ENCODE measurements at places on chromosomes 11 and 22.

- no peak for DNase-seq
Observed at GRCh38 chr11:64134963-64135362, 30.9 kb downstream of the MACROD1 start.

- DNase-seq: no peak
Observed at GRCh38 chr11:92314499-92314898, 89.9 kb downstream of the FAT3 start.

DNA sequence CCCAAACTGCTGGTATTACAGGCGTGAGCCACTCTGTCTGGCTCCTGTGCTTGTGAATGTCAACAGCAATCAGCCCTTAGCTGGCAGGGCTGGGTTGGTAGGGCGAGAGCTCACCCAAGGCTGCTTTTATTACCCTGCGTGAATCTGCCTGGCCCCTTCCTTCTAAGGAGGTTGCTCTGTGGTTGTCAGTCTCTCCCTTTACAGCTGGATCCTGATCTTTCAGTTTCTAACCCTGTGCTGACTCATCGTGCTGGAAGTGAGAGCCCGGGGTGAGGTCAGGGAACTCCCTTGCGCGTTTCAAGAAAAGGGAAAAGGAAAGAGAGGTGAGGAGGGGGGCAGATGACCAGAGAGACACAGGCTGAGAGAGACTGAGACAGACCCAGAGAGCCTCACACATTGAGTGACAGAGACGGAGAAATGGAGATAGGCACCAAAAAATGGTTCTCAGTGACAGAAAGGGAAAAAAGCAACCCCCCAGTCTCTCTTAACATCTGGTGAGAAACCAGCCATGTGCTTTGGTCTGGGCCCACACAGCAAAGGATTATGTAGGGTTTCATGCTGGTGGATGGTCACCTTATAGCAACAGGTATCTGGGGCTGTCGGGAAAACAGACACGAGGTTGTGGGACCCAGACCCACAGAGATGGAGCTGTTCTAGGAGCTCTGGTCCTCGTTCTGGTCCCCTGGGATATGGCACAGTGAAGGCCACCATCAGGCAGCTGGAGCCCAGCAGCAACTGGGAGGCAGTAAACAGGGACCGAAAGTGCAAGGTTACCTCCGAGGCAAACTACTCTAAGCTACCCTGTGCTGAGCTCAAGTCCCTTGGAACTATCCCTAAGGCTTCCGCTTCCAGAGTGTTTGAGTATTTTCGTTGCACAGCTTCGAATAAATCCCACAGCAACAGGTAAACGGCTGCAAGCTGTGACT lies 2.5 kb downstream of the TCN2 start:
- DNase-seq: no peak

DNA sequence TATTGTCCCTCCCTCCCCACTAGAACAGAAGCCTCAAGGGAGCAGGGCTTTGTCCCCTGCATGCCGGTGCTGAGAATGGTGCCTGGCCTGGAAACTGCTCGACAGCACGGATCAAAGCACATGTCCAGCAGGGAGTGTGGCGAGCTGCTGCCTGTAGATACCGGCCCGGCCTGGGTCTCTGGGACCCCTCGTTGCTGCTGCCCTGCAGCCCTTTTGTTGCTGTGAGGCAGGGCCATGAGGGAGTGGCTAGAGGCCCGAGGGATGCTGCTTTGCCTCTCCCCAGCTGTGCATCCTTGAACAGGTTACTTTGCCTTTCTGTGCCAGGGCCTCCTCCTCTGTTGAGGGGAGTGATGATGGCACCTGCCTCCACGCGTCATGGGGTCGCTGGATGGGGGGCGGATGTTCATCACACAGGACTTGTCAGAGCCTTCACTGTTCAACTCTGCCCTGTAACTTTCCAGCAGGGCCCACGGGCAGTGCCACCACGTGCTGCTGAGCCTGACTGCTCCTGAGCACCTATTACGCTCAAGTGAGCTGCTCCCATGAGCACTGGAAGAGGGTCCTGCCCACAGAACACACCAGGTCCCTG lies 15.3 kb upstream of the PARVG start:
- DNase-seq: no peak

GRCh38 chr22:39463931-39464390 lies 7.1 kb downstream of the MGAT3 start:
- no peak for DNase-seq

- no peak for DNase-seq
Observed at GRCh38 chr22:29073618-29074275, 912 bp downstream of the KREMEN1 start.

DNA sequence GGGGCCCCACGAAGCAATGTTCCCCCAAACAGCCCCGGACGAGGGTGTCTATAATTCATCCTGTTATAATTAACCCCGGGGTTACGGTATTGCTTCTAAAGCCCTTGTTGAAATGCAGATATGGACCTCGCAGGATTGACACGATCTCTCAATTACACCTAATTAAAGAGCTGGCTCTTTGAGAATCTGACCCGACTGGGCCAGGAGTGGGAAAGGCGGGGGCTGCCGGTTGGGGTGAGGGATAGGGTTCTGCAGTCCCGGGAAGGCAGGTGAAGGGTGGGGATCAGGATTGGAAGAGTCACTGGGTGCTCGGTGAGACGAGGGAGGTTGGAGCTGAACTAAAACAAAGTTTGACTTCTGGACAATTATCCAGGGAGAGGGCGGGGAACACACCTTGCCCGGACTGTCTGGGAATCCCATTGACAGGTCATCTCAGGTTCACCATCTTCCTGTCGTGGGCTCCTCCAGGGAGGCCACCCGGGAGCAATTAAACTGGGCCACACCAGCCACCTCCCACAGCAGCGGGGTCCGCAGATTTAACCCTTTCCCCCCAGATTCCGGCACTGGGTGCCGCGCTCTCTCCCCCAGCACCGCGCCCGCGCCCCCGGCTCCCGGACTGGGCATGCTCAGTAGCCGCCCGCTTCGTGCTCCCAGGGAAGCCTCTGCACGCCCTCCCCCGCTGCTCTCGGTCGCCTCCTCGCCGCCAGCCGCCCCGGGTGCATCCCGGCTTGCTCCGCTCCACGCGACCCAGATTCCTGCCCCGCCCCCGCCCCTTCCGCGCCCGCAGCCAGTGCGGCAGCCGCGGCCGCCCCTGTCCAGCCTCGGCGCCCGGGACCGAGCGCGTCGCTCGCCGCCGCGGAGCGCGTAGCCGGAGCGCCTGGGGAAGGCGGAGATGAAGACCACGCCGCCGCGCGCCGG lies at the start of gene ELMOD1:
ELMOD1 (plus strand) TSS at position 688 of the 918 bp plus-strand sequence. CDS start 27,043 bp downstream, outside the sequence.
- no peak for DNase-seq

DNA sequence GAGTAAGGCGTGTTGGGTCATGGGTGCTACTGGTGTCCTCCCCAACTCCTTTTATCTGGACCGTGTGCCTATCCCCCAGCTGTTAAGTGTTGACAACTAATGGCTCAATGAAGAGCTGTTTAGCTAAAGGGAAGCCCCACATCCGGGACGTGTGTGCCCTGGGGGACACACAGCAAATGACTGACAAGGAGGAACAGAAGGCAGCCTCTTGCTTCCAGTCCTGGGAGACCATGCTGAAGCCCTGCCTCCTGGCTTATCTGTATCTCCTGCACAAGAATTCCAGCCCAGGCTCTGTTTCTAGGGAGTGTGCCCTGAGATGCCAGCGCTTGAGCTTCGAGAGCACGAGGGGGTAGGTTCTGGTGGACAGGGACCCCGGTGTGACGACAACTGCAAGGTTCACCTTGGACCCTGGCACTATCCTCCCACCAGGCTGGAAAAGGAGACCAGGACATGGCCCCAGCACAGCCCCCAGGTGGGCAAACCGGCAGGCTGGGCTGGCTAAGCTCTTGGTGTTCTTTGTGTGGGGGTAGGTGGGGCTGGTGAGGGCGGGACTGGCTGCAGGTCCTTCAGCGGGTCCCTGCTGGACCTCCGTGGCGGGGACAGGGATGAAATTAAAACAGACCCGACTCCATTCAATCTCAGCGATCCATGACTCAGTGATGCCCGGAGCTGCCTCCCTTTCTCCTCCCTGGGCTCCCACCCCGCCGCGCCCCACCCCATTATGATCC lies 21.0 kb downstream of the ASCL2 start:
- no peak for DNase-seq

DNA sequence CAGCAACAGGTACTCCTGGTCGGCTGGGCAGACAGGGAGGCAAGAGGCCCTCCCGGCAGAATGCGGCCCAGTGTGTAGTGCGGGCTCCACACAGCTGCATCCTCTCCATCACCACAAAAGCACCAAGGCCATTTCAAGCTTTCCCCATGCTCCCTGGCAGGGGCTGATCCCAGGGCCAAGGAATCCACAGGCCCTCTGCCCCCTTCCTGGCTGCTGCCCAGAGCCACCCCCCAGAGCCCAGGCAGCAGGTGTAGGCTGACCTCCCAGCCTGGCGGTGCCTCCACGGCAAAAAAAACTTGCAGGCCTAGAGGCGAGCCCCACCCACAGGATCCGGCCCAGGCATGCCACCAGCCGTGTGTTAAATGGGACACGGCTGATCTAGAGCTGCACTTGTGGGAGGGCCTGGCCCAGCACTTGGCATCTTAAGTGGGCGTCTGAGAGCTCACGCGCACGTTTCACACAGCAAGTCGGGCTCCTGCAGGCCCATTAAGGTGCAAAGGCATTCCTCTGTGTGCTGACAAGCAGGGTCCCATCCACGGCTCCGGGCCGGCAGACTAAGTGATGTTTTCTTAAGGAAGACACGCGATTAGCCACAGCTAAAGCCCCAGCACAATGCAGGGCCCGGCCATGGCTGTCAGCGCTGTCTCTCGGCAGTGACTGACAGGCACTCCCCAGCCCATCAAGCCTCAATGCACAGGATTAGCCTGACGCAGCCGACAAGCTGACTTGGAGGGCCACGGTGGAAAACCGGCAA lies 19.8 kb upstream of the GNB1L start:
- no peak for DNase-seq

Measured in stimulated activated CD4-positive, alpha-beta T cell treated with anti-CD3 and anti-CD28 coated beads, Interleukin-1b, Interleukin-23, amount 100 ng/mL, for 1 hour (primary cell).